WERI-Rb-1 (cell line): ENCODE measurements at places on chromosomes 5 and 9.

DNA sequence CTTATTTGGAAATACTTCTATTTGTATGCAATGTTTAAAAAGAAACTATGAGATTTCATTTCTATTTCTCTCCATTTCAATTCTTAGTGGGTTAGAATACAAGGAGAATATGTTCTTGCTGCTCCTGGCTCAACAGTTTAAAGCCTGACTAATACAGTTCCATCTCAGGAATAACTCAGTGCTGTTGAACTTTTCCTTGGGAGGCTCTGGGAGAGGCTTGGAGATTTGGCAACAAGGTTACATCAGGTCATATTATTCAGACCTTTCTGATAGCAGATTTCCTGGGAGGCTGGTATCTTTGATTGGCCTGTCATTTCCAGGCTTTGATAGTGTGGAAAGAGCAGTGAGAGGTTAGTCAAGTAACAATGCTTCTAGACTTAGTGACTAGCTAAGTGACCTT lies 481.7 kb upstream of the KLF4 start:
- DNase-seq, result no peak

DNA sequence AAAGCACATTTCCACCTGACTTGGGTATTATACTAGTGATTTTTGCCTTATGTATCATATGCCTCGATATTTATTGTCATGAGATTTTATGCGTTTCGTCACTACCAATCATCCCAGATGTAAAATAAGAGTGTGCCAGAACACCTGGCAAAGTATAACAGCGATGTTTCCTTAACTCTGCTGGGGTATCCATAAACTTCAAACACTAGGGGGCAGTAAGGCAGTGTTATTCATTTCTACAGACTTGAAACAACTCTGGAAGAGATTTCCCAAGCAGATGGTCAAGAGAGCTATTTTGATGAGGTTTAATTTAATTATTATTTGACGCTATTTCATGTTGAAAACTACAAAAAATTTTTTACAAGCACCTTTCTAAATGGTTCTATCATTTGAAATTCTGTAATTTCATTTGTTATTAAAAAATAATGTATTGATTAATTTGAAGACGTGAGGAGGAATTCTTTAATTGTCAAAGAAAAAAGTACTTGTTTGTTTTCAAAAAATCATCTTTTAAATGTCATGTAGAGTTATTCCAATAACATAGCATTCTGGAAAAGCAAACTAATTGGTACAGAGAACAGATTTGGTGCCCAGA lies 388.5 kb upstream of the CTNND2 start:
- peak; percentile 23 for DNase-seq

- DNase-seq, result no peak
These were observed 22.3 kb downstream of the RIC1 start for GRCh38 chr9:5651246-5651645.

GRCh38 chr5:20536813-20537212 lies 548.8 kb upstream of the CDH18 start:
- DNase-seq, result no peak

DNA sequence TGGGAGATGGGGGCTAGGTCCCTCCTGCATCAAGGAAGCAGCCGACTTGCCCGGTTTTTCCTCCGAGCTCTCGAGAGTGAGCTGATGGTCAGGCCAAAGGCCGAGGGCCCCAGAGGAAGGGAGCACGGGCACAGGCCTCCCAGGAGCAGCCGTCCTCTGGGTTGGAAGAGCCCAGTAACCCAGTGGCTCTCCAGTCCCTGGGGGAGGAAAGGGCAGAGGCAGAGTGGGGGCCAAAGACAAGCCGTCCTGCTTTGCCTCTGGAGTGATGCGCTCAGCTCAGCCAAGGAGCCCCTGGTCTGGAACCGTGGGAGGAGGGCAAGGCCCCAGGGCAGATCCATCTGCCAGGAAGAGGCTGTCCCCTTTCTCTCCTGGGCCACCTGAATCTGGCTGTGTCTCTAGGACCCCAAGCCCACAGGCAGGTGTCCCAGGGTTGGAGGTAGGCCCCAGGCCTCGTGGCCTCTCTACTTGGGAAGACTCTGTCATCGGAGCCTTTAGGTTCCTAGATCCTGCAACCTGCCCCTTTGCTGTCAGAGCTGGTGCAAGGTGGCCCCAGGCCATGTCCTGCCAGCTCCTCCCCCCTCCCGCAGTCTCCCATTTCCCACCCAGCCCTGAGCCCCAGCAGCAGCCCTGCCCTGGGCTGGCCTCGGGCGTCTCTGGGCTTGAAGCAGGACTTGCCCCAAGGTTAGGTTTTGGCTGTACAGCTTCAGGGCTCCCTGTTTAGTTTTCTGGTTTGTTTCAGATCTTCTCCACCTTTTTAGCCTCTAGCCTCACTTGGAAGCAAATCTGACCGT lies 224.1 kb downstream of the CACNA1B start:
- DNase-seq, result no peak

- DNase-seq, result no peak
These were observed 80.0 kb upstream of the TUT7 start for GRCh38 chr9:86434039-86434726.

- peak; percentile 62 for DNase-seq
These were observed 4.5 kb downstream of the LRRTM2 start for GRCh38 chr5:138870611-138871010.

- no peak for DNase-seq
These were observed 53.4 kb upstream of the TMC1 start for GRCh38 chr9:72467766-72468738.

DNA sequence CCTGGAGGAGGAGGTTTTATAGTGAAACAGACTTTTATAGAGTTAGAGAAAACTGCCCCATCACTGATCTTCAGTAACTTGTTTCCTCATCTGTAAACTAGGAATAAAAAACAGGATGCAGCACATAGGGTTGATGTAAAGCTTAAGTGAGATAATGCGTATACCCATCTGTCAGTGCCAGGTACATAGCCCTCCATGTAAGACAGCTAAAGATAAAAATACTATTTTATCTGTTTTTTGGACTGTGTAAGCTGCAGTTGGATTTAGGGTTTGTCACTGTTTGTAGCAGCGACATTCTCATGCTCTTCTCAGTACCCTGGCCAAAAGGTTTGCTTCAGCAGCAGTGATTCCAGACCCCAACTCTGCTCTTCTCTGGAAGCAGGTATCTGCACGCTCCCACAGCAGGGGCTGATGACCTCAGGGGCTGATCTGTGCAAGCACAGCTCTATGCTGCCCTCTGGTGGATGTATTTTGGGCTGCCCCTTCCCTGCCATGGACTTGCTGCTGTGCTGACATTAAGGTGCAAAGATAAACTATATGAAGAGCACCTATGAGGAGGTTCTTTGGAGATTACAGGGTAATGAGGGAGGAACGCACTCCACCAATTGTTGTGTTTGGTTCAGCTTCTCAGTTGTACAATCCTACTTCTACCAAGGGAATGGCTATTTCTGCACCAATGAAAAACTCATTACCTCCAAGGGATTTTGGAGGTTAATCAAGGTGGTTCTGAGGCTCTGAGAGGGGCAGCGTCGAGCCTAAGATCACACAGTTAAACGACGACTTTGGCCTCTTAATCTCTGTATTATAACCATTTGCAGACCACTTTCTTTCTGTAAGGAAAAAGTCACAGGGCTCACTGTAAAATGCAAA lies 13.1 kb downstream of the HMHB1 start:
- peak; percentile 89 for DNase-seq

DNA sequence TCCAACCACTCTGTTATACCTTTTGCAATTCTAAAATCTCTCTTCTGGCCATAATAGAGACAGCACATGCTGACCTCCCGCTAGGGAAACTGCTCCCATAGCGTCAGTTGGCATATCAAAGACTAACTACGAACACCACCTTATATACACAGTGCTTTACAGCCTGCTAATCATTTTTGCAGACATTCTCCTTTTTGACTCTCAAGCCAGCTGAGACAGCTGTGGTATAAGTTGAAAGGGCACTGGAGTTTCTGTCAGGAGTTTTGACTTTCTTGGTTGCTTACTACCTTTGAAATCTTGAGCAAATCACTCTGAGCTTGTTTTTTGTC lies 160.2 kb upstream of the TBCA start:
- DNase-seq, result no peak

GRCh38 chr9:28718226-28718625 lies 1144.9 kb upstream of the C9orf72 start:
- DNase-seq, result no peak

GRCh38 chr5:161546095-161546469 lies 443 bp downstream of the GABRB2 start:
- no peak for DNase-seq
